GM04504 (cell line): ENCODE measurements at places on chromosomes 5 and 9.

DNA sequence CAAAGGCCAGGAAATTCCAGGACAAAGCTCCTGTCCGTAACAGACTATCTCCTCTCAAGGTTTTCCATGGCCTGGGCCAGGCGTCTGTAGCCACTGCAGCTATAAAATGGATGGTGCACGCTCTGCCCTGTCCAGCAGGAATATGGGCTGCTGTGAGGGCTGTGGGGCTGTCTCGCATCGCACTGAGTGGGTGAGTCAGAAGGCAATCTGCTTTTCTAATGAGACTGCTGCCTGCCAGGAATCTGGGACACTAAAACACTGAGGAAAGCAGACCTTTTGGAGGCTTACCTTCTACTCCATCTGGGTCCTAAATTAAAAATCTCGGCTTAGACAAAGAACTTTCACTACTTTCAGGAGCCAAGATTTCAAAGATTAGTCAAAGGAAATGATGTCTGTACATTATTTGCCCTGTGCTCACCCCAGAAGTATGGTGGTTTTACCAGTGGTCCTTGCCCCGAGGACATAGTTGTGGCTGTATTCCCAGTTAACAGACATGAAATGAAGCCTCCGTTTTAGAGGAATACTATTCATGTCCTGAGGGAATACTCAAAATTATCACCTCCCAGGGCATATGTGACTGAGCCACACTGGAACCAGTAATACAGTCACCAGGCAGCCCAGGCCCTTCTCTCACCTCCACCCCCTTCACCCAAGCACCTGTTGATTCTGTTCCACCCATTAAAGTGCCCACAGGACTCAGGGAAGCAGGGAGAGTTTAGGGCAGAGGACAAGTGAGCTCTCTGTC is 56.4 kb downstream of the PFDN1 start:
- peak; percentile 72 for DNase-seq

DNA sequence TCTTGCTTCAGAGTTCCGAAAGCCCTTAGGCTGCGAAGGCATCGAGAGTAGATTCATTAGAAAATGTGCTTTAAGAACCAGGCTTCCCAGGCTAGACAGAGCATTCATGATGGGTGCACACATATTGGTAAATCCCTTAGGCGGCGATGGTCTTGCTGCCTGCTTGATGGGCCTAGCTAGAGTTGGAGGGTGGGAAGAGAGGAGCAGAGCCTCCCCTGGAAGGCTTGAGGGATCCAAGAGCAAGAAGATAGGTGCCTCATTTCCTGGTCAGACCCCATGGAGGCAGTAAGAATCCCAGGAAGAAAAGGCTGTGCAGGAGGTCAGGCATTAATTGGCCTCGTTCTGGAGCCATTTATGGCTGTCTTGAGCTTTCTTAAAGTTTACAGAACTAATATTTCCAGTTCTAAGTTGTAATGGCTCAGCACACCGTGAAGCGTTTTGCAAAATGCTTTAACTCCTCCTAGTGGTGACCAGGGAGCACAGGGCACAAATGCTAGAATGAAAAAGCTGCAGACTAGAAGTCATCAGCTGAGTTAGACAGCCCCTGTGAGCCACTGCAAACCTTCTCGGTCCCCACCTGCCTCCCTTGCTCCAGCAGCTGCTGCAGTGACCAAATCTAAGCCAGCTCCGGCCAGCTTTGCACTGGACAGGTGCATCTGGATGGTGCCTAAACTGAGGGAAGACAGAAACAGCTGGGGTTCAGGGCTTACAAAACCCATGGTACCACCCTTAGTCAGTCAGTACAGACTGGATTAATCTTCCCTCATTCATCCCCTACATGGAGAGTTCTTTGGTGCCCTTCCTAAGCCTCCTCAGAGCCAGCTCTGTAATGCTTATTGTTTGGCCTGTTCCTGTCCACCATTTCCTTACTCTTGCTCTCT is 14.7 kb downstream of the SLC45A2 start:
- DNase-seq, result peak; percentile 29

GRCh38 chr5:98905857-98906688 is 22.7 kb downstream of the CHD1 start:
- DNase-seq, result no peak

DNA sequence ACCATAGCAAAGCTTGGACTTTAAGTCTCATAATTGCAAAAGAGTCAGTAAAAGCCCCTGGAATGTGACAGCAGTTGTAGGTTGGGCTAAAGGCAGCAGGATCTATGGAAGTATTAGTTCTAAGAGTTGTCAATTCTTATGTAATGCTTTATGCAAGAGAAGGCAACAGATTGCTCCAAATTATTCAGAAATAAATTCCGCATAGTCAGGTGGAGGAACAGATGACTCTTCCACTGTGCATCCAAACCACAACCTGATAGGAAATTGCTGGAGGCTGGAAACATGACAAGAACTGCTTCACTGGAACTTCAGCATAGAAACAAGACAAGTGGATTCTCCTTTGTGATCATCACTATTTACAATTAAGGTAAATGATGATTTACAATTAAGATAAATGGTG is 101.0 kb downstream of the STARD4 start:
- DNase-seq, result no peak

GRCh38 chr5:142420561-142421227 is 95.9 kb upstream of the SPRY4 start:
- DNase-seq, result no peak

DNA sequence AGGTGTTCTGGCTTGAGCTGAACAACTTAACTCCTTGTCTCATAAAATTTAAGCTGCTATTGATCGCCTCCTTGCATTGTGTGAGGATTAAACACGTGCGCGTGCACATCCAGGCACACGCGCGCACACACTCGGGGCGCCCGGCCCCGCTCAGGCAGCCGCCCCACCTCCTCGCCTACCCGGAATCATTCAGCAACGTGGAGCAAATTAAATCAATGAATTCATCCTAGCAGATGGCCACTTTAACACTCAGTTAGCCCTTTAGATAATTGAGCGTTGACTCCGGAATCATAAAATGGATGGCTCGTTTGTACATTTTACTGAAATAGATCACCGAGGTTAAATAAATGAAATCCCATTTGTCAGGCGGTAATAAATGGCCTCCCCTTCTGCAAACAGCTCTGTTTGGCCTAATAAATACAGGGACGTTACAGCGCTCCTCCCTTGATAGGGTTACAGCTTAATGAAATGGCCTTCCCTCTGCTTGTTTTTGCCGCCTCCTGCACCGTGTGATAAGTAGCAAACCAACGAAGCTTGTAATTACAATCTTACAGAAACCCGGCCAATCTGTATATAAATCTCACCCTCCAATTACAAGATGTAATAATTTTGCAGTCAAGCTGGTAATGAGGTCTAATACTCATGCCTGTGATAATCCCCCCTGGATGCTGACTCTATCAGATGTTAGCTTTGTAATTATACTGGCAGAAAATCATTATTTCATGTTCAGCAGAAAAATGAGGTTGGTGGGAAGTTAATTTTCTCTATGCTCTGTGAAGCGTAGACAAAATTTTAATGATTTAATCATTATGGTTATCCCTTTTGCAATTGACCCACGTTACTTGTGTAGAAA is 229.7 kb upstream of the IRX4 start:
- DNase-seq, result no peak

GRCh38 chr5:35617435-35618303 is at the start of gene SPEF2:
SPEF2 (plus strand) TSS chr5:35617863; CDS start chr5:35617998, 135 bp downstream.
- peak; percentile 86 for DNase-seq

DNA sequence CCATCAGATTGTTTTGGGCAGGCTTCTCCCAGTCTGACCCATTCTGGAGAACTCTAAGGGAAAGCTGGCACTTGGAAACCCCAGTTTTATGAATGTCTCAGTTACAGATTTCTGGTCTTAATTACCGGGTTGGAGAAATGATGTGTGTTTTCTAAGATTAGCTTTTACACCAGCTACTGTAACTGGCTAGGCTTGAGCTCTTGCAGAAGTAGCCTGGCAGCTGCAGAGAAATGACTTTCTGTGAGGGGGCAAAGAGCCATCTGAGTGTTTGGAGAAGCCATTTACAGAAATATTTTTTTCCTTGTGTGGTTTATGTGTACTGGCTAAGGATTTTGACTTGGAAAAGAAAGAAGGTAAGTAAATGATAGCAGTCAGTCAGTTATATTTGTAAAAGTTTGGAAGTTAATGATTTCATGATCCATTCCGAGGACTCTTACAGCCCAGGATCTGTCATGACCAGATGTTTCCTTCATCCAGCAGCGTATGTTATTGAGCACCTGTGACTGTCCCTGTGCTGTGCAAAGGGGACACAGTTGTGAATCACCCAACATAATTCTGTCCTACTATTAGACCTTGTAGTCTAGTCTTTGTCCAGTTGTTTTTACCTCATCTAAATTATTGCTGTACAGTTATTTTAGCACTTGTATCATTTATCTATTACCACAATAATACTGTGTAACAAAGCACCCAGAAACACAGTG is 53.7 kb upstream of the GDNF start:
- no peak for DNase-seq

DNA sequence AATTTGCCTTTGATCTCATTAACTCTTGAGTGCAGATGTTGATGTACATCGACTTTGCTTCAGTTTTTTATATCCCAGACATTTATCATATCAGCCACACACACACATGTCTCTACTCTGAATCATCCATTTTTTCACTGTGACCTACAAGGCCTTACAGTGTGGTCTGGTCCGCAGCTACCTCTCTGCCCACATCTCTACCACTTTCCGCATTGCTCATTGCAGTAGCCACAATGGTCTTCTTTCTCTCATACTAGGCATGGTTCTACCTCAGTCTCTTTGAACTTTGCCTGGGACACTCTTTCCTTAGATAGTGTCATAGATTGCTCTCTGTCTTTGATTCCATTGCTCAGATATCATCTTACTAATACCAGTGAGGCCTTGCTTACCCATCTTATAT is 87.9 kb upstream of the FSD1L start:
- no peak for DNase-seq

- no peak for DNase-seq
These were observed 85.2 kb downstream of the SPRY4 start for GRCh38 chr5:142239394-142240159.

DNA sequence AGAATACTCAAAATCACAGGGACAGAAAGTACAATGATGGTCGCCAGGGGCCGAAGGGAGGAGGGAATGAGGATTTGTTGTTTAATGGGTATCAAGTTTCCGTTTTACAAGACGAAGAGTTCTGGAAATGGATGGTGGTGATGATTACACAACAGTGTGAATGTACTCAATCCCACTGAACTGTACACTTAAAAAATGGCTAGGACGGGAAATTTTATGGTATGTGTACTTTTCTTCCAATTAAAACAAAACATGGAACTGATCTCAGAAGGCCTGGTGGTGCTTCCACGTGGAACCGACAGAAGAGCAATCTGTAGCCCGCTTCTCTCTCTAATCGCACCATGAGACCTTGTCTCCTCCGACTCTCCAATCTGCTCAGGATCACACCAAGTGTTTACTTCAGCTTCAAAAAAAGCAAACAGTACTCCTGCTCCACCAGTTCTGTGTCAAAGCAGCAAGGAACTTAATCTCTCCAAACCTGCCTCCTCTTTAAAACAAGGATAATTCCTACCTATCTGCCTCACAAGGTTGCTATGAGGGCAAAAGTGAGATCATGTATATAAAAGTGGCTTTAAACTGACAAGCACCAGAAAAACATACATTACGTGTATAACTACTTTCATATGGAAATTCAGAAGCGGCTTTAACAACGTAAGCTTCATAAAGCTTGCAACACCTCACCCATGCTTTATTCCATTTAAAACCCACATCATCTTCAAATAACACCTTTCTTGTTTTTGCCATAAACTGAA is 2.1 kb downstream of the ECPAS start:
- no peak for DNase-seq

GRCh38 chr9:761793-762560 is 79.5 kb upstream of the DMRT1 start:
- no peak for DNase-seq

GRCh38 chr5:80654054-80654390 is 430 bp upstream of the MSH3 start:
- DNase-seq, result no peak

DNA sequence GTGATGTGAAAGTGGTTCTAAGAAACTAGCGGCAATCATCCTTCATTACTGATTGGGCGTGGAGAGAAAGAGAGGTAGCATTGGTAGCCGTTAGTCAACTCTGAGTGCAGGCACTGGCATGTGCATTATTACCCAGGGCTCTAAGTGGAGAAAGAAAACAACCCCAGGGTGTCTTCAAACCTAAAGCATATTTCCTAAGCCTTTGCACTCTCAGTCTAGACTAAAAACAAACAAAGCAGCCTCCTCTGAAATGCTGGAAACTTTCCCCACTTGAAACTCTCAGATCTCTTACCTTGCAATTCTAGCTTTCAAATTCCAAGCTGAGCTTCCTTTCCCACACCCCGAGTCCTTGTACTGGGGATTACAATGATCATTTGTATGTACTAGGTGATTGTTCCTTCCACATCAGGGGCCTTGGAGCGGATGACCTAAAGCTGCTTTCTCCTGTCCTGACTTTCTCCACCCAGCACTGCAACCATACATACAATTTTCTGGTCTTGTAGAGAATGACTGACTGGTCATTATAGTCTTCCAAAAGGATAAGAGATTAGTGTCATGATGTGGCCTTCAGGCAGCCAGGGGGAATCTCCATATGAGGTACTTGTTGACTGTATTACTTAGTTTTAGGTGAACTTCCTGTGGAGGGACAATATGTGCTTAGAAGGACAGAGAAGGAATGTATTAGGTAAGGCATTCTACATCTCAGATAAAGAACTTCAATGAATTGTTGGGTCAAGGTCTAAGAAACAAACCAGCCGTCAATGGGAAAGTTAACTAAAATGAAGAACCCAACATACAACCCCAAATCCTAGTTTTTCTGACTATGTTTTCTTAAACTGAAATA is 98.3 kb upstream of the CDKN2B start:
- no peak for DNase-seq

- DNase-seq, result no peak
These were observed 106.4 kb upstream of the NIPBL start for GRCh38 chr5:36770125-36770524.

DNA sequence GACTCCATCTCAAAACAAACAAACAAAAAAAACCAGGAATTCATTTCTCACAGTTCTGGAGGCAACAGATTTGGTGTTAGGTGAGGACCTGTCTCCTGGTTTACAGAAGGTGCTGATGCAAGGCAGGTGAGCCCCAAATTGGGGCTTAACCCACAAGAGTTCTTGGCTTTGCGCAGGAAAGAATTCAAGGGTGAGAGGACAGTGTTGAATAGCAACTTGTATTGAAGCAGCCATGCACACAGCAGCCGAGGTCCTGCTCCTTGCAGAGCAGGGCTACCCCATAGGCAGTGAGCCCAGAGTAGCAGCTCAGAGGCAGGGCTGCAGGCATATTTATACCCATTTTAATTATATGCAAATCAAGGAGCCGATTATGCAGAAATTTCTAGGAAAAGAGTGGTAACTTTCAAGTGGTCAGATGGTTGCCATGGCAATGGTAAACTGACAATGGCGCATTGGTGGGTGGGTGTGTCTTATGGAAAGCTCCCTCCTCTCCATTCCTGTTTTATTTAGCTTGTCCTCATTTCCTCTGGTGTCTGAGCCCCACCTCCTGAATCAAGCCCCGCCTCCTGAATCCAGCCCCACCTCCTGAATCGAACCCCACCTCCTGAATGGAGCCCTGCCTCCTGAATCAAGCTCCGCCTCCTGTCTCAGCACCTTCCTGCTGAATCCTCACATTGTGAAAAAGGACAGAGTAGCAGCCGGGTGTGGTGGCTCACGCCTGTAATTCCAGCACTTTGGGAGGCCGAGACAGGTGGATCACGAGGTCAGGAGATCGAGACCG is 34.5 kb upstream of the COL5A1 start:
- DNase-seq, result no peak

GRCh38 chr5:38554861-38555260 is 1.6 kb downstream of the LIFR start:
- DNase-seq, result no peak

GRCh38 chr5:151212406-151212798 is 11.5 kb downstream of the CCDC69 start:
- no peak for DNase-seq

- no peak for DNase-seq
These were observed 391 bp downstream of the RALGDS start for GRCh38 chr9:133120501-133121197.
